Activated CD4-positive, alpha-beta T cell treated with anti-CD3 and anti-CD28 coated beads, Interleukin-2, amount 50 U/mL, for 48 hours (primary cell): ENCODE measurements at places on chromosomes 3 and 15.

DNA sequence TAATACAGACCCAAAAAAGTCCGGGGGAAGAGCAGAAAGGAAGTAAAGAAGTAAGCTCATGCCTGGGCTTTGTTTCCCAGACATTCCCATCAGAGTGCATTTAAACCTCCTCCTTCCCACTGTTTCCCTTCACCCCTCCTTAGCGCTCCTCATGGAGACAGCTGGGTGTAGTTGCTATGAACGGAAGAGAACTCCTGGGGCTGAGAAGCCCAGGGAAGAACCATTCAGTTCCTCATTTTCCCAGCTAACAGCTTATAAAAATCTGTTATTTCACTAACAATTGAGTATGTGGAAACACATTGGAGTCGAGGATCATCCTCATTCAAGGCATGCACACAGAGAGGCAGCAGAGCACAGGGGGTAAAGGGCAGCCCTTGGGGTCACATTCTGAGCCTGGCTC lies 299.3 kb downstream of the SHQ1 start:
- no peak for DNase-seq

DNA sequence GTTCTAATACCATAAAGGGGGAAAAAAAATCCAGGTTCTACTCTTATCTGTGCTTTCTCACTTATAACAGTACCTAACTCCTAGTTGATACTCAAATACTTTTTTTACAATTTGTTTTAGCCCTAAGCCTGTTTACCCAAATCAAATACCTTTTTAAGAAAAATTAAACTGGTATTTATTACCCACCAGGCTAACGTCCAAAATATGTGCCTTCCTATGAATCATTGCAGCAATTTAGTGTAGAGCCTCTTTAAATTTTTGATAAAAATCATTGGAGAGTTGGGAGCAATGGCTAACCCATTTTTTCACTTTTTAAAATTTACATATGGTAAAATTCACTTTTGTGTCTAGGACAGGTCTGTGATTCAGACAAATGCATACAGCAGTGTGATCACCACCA lies 27.9 kb downstream of the FILIP1L start:
- DNase-seq = no peak

DNA sequence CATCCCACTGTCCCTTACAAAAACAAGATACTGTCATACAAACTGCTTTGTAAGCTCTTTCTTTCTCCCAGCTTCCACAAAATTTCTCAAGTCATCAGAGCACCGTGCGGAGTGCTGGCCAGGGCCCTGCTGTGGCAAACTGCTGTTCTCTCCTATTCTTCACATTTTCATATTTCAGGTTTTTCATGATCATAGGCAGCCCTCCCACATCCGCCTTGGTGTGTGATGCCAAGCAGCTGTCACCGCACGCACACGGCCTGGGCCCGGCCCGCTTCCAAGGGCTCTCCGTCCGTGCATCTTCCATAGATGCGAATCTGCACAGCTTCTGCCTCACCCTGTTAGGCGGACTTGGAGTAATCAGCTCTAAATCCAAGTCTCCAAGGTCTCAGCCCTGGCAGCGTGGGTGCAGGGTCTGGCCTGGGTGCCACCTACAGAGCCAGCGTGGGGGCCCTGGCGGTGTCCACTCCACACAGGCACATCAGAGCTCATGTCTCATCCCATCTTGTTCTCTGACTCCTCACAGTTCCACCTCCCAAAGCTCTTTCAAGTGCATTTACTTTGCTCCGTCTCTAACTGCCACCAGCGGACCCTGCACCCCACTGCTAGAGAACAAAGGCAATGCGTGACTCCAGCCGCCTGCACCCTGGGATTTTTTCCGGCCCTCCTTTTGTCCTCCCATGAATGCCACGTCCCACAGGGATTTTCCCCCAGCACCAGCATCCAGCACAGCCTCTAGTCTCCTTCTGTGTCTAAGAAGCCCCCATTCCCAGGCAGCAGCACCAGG lies 27.2 kb downstream of the CYFIP1 start:
- DNase-seq = no peak

DNA sequence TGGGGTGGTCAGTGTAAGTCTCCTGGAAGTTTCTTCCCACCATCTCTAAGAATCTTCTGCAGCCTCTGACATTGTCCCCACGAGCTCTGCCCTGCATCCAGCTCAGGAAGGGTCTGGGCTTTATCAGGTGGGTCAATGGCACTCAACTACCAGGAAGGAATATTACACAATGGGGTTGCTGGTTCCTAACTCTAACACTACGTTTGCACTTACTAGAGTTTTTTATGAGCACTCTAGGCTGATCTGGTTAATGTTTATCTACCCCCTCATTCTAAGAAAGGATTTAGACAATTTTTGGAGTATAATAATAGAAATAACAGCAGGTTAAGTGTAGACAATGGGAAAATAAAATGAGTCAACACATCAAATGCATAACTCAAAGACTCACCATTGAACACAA lies 411.1 kb upstream of the RGMA start:
- DNase-seq = no peak

DNA sequence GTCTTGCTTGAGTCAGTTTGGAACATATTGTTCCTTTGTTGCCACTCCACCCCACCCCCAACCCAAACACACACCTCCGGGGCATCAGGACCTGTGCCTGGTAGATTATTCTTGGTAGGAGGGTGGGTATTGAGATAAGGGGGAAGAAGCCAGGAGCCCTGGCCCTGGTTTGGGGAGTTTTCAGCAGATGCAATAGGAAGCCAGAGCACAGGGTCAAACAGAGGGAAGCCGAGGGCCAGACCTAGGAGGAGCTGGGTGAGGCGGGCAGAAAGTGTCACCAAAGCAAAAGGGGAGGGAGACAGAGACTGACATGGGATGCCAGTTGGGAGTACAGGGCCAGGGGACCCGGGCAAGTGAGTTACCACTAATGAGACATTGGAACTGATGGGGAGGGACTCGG lies 163.1 kb downstream of the RPLP1 start:
- no peak for DNase-seq

GRCh38 chr3:81249540-81250029 lies 511.9 kb downstream of the GBE1 start:
- DNase-seq = no peak

DNA sequence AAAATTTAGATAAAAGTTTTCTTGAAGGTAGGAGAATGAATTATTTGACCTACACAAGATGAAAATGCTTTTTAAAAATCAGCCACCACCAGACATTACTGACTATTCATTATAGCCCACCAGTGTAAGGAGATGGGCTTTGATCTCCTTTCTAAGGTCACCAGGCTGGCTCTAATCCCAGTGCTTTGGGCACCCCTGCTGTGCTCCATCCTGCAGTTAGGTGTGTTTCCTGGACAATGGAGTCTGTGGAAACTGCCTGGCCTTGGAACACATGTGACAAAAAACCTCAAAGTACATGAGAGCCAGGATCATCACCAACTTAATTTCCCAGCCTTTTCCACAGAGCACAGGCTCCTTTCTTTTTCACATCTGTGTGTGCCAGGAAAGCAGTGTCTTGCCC lies 260.9 kb downstream of the CHST2 start:
- no peak for DNase-seq

DNA sequence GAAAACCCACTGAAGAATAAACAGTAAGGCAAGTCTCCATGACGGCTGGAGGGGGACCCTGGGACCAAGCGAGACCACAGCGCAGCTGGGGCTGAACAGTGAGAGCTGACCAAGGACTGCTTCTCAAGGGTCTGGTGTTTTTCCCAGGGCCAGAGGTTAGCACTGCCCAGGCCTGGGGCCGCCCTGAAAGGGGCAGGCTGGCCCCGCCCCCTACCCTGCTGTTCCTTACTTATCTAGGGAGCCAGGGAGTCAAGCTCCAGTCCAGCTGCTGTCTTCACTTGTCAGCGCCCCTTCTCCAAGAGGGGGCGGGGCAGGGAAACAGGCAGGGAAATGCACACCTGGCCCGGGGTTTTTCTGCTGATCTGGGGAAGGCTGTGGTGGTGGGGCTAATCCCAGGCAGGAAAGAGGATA lies 51.6 kb upstream of the HACD2 start:
- no peak for DNase-seq

GRCh38 chr3:187618722-187619121 lies 51.5 kb downstream of the SST start:
- DNase-seq = no peak

DNA sequence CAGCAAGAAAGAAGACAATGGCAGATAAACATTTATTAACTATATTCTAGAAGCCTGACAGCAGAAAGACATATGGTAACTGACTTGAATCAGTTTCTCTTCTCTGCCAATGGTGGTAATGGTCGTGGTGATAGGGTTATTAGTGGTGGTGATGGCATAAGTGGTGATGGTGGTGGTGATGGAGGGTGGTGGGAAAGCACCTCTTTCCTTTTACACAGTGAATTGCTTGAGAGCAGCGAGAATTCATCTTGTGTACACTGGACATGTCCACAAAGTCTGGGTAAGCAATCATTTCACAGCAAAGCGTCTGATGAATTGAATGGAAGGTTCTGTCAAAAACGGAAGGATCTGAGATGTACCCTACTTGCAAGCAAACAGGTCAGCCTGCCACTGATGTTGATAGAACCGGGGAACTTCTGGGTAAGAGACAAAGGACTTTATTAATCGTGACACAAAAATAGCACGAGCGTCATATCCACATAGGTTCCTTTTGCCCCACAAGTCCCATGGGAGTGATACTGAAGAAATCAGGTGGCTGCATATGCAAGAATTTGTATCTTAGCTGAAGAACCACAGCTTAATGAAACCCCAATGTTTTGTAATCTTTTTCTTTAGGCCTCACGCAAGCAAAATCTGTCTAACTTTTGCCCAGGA lies 23.5 kb upstream of the TBC1D5 start:
- no peak for DNase-seq

GRCh38 chr15:42890161-42890913 lies 30.2 kb downstream of the TTBK2 start:
- no peak for DNase-seq

DNA sequence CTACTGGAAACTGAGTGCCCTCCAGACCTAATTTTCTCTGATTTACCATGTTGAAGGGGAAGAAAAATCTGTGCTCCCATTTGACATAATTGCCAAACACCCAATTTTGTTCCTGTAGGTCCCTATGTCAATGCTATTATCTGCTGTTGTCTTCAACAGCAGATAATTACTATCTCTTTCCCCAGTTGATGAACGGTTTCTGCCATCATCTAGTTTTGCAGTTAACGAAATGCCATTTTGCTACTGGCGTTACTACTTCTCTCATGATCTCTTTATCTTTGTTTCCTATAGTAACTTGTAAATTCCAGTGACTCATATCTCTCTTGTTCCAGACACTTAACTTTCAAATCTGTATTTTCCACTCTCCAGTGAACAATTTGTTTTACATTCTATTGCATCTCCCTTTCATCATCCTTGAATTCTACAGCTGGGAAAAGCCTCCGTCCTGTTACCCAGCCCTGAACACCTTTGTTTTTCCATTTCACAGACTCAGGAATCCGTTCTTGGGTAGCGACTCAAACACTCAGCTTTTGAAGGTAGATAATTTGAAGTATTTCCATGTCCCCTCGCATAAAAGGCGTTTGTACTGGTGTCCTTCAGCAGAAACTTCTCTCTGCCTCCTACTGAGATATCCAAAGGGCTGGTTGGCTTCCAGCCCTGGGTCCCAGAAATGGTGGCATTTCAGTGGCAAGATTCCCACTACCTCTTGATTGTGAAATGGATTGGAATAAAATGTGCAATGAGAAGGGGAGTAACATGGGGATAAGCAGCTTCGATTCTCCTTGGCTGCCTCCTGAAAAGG lies 111.7 kb downstream of the FOXB1 start:
- DNase-seq = no peak

DNA sequence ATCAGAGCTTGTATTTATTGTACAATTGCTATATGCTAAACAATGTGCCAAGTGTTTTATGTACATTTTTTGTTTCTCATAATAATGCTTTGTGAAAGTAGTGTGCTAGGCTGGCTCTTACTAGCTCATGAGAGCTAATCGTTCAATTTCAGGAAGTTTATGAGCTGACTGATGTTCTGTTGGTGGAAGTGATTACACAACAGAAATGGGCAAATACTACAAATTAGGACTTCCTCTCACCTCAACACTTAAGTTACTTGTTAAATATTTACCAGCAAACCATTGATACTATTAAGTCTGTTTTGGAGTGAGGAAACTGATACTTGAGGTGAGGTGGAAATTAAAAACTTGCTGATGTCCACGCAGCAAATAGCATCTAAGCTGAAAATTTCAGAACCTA lies 32.3 kb downstream of the SLC9C1 start:
- DNase-seq = no peak

- no peak for DNase-seq
Observed at GRCh38 chr15:65223996-65224395, 12.7 kb upstream of the CILP start.

DNA sequence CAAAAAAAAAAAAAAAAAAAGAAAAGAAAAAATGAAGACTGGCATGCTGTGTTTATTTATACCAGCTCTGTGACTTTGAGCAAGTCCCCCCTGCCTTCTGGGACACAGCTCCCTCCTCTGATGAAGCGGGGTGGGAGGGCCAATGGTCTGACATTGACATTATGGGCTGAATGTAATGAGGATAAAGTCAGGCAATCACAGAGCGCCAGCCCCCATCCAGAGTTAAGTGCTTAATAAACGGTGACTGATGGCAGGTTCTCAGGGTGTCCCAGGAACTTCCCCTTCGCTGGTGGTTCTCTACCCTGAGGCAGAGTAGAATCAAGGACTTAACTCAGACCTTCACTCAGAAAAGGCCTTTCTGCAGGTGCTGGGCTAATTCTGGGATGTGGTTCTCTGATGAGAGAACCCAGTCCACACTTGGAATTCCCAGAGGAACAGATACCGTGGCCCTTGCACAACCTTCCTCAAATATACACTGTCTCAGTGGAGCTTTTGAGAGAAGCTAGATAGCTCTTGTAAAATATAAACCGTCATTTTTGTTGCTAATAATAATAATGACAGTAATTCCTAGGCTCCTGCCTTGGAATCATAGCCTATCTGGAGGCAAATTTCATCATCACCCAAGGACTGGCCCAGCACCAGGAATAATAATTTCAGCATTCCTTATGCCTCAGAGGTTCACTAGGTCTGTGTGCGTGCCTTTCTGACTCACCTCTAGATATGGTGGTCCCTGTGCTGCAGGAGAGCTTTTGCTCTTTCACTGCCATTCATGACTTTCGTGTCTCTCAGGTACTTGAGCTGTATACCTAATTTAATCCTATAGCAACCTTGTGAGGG lies 115.8 kb downstream of the RPLP1 start:
- DNase-seq = no peak
